Glutamatergic neuron (in vitro differentiated cells): ENCODE measurements at places on chromosomes 7 and 10. TPM values are rescaled to one million over a fixed set of nuclear protein-coding genes. Genes with fewer than 3 reads are reported as not detected.
A peak's percentile ranks its signal among the peaks of the same experiment; 100 is the strongest.

ABCC2 gene
- total RNA-seq: 0.39 TPM

GRCh38 chr7:11203683-11204082 lies 230.0 kb downstream of the PHF14 start:
- peak; percentile 51 for DNase-seq

- DNase-seq: peak; percentile 74
Measured at GRCh38 chr10:24952143-24952706, at the start of gene PRTFDC1. PRTFDC1 (minus strand) TSS chr10:24952606; CDS start chr10:24952575, 31 bp downstream.

GRCh38 chr7:17769918-17770317 lies 170.4 kb downstream of the SNX13 start:
- DNase-seq: peak; percentile 71

SEMA3C gene
- total RNA-seq: 91.3 TPM

DNA sequence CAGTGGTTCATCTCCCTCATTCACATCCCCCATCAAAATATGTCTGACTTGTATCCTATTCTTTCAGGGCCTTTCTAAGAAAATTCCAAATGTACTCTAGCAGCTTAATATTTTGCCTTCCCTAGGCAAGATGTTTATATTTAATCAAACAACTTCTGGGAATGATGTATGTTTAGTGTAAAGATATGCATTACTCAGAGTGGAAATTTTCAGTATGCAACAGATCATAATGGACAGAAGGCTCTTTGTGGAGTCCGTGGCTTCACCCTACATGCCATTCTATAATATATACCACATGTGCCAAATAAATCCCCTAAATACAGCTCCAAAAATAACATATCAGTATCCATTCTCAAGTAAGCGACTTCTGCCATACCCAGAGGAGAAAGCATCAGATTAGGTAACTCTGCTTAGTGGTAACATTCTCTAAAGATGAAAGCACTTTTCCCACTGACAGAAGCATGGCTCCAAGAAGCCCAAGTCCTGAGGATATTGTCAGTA lies 316.6 kb downstream of the KCNMA1 start:
- no peak for DNase-seq

DNA sequence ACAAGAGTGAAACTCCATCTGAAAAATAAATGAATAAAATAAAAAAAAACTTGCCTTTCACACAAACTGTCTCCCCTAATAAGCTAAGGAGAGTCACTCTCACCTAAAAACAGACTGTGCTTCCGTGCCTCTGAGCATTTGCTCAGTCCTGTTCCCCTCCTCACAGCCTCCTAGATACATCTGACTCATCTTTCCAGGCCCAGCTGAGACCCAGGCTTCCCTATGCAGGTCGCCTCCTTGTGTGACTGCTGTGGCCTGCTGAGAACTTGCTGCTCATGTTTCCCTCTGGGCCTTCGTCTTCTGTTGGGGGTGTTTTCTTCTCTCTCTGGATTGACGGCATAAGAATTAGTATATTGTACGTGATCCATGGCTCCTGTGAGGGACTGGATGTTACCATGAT lies 777.7 kb downstream of the LRMDA start:
- no peak for DNase-seq

DNA sequence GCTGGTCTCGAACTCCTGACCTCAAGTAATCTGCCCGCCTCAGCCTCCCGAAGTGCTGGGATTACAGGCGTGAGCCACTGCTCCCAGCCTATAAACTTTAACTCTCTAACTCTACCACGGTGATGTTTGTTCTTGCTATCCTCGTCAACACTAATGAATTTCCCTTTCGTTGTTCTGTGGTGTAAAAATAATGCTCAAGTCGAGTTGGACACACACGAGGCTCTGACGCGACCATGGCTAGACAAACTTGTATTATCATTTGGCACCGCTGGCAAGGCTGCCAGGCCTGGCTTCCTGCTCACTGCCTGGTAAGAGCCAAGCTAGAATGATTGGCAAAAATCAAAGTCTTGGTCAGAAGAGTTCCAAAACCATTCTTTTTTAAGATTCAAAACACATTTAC lies 167.0 kb upstream of the KLF6 start:
- no peak for DNase-seq

GRCh38 chr7:109044691-109045090 lies 475.0 kb downstream of the DNAJB9 start:
- no peak for DNase-seq

- no peak for DNase-seq
Measured at GRCh38 chr10:113187063-113187777, 237.2 kb downstream of the TCF7L2 start.

GRCh38 chr7:99693427-99694200 lies 13.8 kb upstream of the CYP3A5 start:
- no peak for DNase-seq

- DNase-seq: no peak
Measured at GRCh38 chr7:40507166-40507565, 372.4 kb downstream of the SUGCT start.

KCNMA1 gene
- total RNA-seq: 3.2 TPM

DNA sequence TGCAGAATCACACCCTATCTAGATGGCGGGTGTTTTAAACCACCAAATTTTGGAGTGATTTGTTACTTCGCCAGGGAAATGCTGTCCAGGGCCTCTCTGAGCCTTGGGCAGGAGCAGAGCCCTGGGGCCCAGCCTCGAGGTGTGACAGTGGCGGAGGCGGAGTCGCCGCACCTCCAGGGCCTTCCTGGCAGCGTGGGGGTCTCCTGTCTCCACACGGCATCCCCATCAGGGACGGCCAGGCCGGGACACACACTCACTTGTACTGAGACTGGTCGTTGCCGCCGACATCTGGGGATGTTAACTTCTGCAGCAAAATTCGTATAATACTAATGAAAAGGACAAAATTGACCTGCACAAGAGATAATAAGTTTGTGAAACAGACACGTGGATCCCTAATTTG lies 110.7 kb downstream of the VIPR2 start:
- DNase-seq: no peak

SRRT gene
- 213 TPM for total RNA-seq

DNA sequence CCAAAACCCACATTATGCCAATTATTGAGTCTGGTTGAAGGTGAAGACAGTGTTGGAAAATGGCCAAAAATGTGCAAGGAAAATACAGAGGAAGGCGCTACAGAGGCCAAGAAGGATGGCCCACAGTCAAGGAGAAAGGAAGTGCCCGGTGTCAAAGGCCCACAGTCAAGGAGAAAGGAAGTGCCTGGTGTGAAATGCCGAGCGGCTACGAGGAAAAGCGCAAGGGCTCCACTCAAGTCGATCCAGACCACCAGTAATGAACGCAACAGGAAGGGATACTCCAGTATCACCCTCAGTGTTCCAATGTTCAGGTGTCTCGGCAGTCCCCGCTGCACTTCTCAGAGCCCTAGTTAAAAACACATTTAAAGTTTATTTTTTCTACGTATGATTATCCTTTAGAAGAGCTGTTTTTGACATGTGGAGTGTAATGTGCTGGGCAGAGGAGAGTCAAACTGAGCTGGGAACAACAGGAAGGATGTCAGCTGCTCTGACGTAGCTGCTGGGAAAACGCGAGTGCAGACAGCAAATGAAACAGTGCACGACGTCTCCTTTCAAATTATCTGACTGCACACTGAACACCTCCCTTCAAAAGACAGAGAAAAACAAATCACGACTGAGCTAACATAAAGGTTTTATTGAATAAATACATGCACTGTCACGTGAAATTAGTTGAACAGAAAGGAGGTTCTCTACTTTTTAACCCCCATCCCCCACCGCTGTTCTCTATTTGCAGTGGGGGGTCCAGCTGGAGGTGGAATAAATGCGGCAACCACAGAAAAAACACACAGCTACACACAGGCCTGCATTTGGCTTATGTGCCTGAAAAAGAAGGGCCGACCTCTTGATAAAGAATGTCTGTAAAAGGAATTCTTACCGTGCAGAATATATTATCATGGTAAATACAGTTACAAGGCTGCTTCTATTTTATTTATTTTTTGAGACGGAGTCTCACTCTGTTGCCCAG lies 26.1 kb upstream of the NCAPG2 start:
- no peak for DNase-seq

- no peak for DNase-seq
Measured at GRCh38 chr7:129212126-129212525, 12.7 kb upstream of the AHCYL2 start.

GRCh38 chr7:20364571-20365196 lies 34.0 kb downstream of the ITGB8 start:
- no peak for DNase-seq

SPDYE18 gene
- total RNA-seq: 1.1 TPM

- no peak for DNase-seq
Measured at GRCh38 chr7:147298611-147299043, 1182.0 kb downstream of the CNTNAP2 start.

- DNase-seq: no peak
Measured at GRCh38 chr7:39016609-39017008, 38.9 kb downstream of the POU6F2 start.

GRCh38 chr7:100711369-100711768 lies 5.4 kb downstream of the POP7 start:
- DNase-seq: no peak

DNA sequence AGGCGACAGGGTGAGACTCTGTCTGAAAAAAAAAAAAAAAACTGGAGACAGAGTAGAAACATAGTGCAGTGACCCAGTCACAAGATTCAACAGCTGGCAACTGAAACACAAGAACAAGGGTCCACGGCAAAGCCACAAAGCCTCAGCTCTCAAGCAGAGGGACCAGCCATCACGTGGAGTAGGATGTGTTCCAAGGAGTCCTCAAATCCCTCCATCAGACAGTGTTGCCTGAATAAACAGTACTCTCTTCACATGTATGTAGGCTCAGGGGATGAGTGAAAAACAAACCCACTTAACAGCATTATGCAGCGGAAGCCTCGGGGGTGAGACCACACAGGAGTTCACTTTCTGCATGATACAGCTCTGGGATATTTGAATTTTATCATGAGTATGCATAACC lies 62.0 kb downstream of the SLIT1 start:
- no peak for DNase-seq

- DNase-seq: no peak
Measured at GRCh38 chr7:122225874-122226273, 78.7 kb downstream of the FEZF1 start.

DNA sequence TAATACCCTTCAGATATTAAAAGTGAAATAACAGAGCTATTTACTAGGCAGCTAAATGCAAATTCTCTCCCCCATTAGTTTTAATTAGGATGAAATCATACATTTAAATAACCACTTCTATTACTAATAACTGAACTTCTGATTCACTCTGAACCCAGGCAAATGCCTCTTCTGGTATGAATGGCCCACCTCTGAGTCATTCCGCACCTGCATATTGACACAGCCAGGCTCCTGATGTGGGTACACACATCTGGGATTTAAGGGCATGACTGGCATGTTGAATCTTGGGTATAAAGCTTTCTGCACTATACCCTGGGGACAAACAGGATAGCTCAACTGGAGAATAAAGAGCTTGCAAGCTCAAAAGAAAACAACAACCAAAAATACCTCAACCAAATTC lies 140.9 kb downstream of the AUTS2 start:
- DNase-seq: no peak

DNA sequence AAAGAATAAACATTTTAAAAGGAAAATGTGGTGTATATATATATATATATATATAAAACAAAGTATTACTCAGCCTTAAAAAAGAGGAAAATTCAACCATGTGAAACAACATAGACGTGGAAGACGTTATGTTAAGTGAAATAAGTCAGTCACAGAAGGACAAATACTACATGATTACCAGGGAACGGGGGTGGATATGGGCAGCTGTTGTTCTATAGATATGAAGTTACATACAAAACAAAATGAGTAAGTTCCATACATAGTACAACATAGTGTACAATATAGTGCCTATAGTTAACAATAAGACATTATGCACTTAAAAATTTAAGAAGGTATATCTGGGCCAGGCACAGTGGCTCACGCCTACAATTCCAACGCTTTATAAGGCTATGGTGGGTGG lies 48.8 kb downstream of the SGMS1 start:
- DNase-seq: no peak

TNS3 gene
- total RNA-seq: 3.8 TPM

- no peak for DNase-seq
Measured at GRCh38 chr7:143199040-143199439, 15.8 kb downstream of the TAS2R39 start.

SAMD9L gene
- not detected for total RNA-seq

HOXA11 gene
- total RNA-seq: not detected

- DNase-seq: no peak
Measured at GRCh38 chr10:3579845-3580244, 205.2 kb downstream of the KLF6 start.
